ENCODE measurements at places on chromosomes 2 and 18. TPM values are rescaled to one million over a fixed set of nuclear protein-coding genes. Genes with fewer than 3 reads are reported as not detected.

DNA sequence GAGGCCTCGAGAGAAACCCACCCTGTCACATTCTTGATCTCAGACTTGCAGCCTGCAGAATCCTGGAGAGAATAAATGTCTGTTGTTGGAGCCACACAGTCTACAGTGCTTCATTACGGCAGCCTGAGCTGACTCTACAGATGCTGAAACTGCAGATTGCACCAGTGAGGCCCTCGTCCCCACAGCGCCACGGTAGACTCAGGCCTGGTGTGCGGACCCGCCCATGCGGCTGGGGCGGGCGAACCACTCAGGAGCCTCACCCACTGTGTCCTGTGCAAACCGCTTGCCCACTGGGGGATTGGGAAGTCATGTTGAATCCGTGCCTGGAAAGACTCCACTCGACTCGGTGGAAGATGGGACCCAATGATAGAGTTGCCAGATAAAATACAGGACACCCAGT is 125.2 kb upstream of the COPS8 start:
- no peak for DNase-seq

DNA sequence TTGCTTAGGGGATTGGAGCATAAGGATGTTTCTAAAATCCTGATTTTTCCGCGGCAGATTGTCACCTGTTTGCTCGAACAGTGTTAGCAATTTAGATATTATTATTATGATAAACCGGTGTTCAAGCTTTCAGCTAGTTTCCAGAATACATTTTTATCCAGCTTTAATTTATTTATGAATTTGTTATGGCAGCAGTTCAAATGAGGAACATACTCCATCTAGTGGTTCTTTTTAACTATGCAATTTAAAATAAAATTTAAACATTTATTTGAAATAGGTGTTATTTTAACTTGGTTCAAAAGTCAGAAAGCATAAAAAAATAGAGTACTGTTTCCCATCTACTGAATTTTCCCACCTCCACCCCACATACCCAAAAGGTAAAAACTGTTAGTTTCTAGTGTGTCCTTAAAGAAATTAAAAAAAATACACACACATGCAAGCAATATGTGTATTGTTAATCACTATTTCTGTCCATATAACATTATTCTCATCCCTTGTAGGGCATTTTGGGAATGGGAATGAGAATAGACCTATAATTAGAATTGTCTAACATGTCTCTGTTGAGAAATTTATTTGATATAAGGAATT is 23.2 kb downstream of the ACOXL start:
- no peak for DNase-seq

DNA sequence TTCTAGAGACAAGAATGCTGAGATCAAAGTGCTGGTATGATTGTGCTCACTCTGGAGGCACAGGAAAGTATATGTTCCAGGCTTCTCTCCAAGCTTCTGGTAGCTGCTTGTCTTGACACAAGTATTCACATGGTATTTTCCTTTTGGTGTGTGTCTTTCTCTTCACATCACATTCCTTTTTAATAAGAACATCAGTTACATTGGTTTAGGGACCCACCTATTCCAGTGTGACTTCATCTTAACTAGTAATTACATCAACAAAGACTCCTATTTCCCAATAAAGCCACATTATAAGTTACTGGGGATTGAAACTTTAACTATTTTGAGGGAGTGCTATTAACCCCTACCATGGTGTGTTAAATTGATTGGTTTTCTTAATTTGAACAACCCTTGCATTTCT is 119.1 kb downstream of the FSIP2 start:
- DNase-seq, result no peak

DNA sequence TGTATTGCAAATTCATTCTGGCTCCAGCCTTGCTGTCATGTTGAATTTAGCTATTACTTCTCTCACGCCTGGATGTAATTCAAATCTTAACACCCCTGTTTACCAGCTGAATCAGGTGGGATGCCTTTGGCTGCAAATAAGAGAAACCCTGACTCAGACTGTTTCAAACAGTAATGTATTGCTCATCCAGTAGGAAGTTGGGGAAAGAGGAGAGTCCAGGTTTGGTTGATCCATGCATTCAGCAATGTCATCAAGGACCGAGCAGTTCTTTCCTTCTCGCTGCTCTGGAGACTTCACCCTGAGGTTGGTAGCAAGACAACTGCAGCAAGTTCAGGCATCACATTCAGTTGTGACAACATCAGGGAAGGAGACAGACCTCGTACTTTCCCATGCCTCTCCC is 6.4 kb upstream of the DARS1 start:
- no peak for DNase-seq

GRCh38 chr2:168180483-168180882 is 66.9 kb downstream of the STK39 start:
- DNase-seq, result no peak

GRCh38 chr2:42895791-42896135 is 103.4 kb upstream of the HAAO start:
- no peak for DNase-seq

GRCh38 chr2:42404676-42405075 is 43.7 kb upstream of the COX7A2L start:
- no peak for DNase-seq

DNA sequence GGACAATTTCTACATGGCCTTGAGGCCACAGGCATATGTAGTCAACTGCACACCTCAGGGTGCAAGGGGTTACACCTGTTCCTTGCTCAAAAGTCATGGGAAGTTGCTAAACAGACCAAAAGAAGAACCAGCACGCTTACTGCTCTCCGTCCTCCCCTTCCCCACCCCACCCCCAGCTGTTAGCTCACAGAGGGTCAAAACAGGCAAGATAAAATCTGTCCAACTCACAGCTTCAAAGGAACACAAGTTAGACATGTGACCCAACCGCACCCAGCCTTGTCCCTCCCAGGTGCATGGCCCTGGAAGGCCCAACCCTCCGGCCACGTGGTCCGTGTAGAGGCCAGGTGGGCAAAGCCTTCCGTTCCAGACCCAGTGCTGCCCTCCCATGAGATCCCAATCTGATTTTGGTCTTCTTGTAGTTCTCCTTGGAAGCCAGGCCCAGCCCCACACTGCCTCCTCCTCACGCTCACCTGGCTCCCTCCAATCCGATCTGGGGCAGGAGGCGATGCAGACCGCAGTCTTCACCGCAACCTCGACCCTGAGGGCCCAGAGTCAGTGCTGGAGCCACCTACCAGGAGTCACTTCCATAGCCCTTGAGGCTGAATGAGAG is 14.5 kb upstream of the ASPRV1 start:
- DNase-seq, result no peak

DNA sequence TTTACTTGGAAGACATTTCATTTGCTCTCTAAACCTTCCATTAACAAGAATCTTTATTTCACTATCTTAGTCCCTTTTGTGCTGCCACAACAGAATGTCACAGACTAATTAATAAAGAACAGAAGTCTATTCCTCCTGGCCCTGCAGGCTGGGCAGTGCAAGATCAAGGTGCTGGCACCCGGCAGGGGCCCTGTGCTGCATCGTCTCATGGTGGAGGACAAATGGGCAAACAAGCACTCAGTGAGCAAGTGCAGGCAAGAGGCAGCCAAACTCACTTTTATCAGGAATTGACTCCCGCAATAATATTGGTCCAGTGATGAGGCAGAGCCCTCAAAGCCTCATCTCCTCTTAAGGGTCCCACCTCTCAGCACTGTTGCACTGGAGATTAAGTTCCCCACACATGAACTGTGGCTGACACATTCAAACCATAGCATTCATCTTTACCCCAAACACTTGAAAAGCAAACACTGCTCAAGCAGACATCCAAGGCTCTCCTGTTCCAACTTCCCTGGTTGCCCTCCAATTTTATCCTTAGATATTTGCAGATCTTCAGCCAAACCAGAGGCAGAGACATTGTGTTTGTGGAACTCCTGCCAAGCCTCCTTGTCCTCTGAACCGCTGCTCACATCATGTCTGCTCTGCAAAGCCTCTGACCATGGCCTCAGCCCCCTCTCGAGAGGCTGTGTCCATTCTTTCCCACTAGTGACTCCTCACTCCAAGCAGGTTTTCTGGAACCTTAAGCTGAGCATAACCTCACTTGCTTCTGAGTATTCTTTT is 404.4 kb upstream of the SOX11 start:
- DNase-seq, result no peak

The CXCR1 gene
- total RNA-seq, result 0.14 TPM

The GLI2 gene
- total RNA-seq, result 1.9 TPM

The MRO gene
- not detected for total RNA-seq

The UPP2 gene
- total RNA-seq, result not detected

The ACMSD gene
- total RNA-seq, result not detected

The ALPP gene
- total RNA-seq, result not detected
